ENCODE measurements at places on chromosomes 12 and 14.

DNA sequence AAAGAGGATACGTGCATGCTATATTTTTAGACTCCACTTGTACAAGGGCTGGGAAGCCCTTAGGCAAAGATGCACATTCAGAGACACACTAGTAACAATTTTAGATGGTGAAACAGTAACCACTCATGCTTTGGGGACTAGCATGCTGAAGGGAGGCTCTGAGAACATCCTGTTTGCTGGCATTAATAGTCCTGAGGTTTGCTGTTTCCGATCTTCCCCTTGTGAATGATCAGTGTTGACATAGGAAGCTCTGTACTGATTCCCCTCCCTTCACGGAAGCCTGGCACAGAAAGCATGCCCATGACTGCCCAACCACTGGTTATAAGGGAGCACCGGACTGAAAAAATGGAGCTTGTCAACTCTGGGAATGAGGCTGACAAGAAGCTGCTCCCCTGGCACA is 164.6 kb downstream of the GCH1 start:
- DNase-seq: no peak

DNA sequence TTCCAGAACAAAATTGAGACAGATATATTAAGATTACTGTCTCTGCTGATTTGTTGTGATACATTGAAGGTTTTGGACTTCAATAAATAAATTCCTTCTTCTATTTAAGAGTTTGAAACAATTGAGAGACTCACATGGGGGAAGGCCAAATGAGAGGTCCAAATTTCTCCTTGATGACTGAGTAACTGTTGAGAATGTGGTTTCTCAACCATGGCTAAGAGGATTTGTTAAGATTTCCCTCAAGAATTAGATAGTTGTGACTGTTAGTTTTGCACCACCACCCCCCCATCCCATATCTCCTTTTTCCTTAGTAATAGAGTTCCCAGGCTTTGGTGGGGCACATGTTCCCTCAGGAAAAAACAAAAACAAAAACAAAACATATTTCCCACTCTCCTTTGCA is 47.7 kb upstream of the IGF1 start:
- no peak for DNase-seq

DNA sequence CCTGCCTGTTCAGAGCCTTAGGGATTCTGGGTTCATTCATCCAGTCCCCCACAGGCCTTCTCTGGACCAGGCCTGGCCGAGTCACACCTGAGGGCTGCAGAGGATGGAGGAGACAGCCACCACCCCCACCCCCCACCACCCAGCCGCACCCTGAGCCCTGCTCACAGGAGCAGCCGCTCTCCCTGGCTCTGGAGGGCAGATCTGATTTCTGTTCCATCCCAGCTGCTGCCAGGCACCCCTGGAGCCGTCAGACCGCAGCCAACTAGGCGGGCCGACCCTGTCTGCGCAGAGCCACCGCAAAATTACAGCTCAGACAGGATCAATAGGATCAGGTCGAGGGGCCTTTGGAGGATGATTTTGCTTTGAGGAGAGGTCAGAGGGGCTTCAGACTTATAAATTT is 154.6 kb upstream of the MYL2 start:
- DNase-seq: peak; percentile 66

- DNase-seq: no peak
Measured at GRCh38 chr14:95818581-95818980, 58.1 kb upstream of the TUNAR start.

GRCh38 chr14:99854831-99855230 is 61.6 kb downstream of the EML1 start:
- no peak for DNase-seq

Data from posterior vena cava (tissue), 2 donors.